ENCODE measurements at places on chromosomes 11 and 22.

DNA sequence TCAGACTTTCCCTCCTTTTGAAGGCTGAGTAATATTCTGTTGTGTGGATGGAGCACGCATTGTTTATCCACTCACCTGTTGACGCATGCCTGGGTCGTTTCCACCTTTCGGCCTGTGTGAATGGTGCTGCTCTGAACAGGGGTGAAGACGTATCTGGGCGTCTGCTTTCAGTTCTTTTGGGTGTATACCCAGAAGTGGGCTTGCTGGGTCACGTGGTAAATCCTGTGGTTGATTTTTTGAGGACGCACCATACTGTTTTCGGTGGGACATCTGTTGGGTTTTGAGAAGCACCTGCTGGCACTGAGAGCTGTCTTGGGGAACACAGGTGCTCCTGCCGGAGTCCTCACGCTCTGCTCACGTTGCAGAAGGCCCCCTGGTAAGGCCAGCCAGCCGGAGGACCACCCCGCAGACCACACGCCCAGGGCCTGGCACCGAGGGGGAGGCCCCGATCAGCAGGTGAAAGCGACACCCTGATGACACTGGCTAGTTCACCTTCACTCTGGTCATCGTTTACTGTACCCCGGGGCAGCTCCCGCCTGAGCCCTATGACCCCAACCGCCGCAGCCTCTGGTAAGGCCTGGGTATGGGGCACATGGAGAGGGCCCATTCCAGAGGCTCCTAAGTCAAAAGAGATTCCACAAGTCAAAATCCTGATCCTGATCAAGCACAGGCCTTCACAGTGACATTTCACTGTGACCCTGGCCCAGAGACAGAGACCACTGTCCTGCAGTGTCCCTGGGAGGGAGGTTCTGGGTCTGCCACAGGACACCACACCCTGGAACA is 54.5 kb upstream of the PRODH start:
- no peak for DNase-seq

DNA sequence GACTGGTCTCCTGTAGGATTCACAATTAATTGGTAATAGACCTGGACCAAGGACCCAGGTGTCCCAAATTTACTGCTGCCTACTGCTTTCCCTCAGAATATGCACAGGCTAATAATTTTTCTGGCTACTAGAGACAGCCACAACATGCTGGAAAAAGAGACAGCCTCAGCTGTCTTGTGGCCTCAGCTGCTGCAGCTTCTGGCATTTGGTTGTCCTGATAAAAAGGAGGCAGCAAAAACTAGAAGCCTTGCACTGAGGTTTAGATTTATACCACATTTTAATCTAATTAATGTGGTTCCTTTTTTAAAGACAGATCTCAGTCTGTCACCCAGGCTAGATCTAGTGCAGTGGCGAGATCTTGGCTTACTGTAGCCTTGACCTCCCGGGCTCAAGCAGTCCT is 89.8 kb downstream of the BTBD10 start:
- no peak for DNase-seq

DNA sequence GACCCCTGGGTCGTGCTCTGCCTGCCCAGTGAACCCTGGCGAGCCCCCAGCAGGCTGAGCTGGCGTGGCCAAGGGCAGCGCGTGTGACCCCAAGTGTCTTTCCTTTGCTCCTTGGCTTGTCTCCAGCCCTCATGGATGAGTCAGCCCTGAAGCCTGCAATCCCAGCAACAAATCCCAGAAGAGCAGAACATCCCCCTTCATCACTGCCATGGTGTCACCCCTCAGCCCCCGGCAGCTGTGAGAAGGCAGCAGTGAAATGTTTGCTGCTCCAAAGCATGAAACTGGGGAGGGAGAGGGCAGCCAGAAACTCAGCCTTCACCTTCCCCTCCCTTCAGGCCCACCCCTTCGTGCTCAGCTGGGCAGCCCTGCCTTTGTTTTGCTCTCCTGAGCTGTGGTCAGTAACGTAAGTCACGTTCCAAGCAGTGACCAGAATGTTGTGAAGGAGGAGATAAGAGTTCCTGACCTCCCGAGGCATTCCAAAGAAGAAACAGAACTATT is 29.8 kb downstream of the ADAMTS15 start:
- no peak for DNase-seq

- DNase-seq, result no peak
Measured at GRCh38 chr11:22779850-22780249, 49.8 kb downstream of the SVIP start.

Measured in activated CD4-positive, alpha-beta T cell treated with anti-CD3 and anti-CD28 coated beads, Interleukin-2, Interleukin-6, amounts not matched to agents 100 ng/mL and 50 ng/mL, durations not matched to agents 16 hours and 8 hours (primary cell).